ENCODE measurements at places on chromosomes 1 and 21.

DNA sequence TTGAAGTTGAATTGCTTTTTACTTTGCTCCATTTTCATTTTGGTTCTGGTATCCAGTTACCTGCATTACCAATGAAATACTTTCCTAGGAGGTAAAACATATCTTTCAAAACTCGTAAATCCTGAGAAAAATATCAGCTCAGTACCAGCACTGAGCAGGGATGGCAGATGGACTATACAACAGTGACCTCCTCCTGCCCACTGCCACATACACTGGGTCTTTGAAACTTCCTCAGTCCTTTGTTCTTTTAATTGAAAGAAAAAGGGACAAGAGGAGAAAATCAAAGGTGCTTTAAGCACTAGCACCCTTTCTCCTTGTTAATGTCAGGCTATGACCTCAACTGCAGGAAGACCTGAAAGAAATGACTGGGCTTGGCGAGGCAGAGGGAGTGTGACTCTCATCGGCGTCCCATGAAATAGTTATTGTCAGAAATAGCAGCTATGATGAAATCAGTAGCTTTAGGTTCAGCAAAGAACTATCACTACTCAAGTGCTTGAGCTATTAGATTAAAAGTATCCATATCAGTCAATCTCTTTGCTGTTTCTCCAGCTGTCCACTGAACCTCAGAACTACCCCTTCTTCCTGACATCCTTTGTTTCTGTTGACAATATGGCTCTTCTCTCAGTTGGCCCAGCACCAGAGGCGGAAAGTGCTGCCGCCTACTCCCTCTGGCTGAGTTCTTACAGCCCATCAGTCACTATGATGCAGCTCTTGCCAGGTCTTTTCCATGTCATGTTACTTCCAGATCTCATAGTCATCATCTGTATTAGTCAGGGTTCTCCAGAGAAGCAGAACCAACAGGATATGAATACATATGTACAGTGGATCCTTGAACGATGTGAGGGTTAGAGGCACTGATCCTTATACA is 207.0 kb upstream of the MAP1LC3C start:
- no peak overlapping the region for H3K4me3 ChIP-seq
- no peaks in the 10 kb centered on the region for H3K4me1 ChIP-seq
- DNase-seq, result no peak
- H3K27ac ChIP-seq, result no peak overlapping the region

DNA sequence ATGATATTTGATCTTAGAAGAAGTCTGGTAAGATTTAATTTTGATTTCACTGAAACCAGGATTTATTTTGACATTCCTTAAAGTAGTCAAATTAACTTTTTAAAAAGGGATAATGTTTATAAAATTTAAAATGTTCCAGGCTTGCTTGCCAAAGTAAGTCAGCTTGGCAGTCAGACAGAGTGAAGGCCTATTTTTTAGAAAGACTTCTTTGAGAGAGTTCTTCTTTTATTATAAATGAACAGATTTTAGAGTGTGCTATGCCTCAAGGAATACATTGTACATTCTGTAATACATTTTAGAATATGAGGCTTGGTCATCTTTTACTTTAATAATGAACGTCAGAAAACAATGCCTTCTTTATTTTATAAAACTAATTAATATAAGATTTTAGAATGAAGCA is 138.7 kb downstream of the DISP1 start:
- H3K27me3 ChIP-seq, result no peaks in the 10 kb centered on the region
- H3K27ac ChIP-seq, result no peak overlapping the region
- DNase-seq, result no peak
- no peak overlapping the region for H3K4me3 ChIP-seq
- no peaks in the 10 kb centered on the region for H3K4me1 ChIP-seq
- no peaks in the 10 kb centered on the region for H3K36me3 ChIP-seq

DNA sequence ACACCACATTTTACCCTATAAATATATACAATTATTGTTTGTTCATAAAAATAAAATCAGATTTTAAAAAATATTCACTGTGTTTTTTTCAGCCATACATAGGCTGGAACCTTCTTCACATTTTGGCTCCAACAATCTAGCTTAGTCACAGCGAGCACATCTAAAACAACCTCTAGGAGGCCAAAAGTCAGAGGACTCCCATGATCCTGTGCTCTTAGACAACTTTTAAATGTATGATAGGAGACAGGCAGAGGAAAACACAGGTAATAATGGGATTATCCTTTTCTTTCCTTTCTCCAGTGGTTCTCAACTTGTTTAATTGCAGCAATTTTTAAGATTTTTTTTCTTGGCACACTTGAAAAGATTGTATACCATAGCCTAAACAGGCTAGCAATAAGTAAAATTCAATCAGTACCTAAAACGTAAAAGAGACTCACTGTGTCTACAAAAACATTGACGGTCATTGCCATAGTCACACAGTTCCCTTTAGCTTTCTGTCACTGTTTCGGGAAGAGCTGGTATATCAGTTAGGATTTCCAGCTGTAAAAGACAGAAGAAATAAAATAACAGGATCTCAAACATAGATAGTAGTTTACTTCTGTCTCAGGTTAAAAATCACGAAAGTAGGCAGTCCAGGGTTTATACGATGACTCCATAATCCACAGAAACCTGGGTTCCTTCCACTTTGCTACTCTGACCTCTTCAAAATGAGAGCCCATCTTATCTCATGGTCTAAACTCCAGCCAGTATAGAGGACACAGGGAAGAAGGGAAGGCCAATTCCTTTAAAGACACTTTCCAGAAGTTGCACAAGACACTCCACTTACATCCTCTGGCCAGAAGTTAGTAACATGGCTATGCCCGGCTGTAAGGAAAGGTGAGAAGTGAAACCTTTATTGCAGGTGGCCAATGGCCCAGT is 39.2 kb upstream of the CR1L start:
- H3K36me3 ChIP-seq, result no peaks in the 10 kb centered on the region
- no peaks in the 10 kb centered on the region for H3K27me3 ChIP-seq
- H3K4me3 ChIP-seq, result no peak overlapping the region
- H3K4me1 ChIP-seq, result no peaks in the 10 kb centered on the region
- no peak for DNase-seq
- no peak overlapping the region for H3K27ac ChIP-seq

DNA sequence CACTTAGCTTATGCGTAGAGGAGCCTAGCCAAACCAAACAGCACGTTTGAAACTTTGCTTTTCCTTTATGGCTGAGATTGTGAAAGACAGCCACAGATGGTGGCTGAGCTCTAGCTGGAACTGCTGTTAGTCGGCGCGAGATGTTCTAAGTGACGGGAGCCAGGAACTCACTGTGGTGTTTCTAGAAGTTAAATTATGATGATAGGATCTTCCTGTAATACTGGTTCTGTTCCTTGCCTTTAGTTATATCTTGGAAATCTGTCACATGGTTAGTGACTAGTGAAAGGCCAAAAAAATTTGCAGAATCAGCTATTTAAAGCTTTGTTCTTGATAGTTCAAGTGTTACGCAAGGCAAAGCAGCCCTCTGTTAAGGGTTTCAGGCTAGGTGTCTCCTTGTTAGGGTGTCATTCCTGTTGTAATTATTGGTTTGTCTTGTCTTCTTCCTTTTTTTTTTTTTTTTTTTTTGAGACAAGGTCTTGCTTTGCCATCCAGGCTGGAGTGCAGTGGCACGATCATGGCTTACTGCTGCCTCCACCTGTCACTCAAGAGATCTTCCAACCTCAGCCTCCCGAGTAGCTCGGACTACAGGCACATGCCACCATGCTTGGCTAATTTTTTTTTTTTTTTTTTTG is 22.6 kb downstream of the AK4 start:
- H3K4me1 ChIP-seq, result peaks cover 5% of the 10 kb centered on the region
- no peak for DNase-seq
- H3K36me3 ChIP-seq, result no peaks in the 10 kb centered on the region
- no peaks in the 10 kb centered on the region for H3K27me3 ChIP-seq
- H3K4me3 ChIP-seq, result no peak overlapping the region

DNA sequence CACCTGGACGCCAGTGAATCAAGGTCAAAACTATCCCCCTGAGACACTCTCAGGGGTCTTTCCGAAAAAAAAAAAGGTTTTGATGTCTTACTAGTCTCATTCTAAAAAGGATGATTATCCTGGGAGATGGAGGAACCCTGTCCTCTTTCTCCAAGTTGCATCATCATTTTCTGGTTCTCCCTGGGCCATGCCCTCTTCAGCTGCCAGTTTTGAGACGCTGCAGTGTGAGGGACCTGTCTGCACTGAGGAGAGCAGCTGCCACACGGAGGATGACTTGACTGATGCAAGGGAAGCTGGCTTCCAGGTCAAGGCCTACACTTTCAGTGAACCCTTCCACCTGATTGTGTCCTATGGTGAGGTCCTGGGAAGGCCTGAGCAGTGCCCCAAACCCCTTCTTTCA is 3.5 kb downstream of the FCRLA start:
- H3K27ac ChIP-seq, result no peak overlapping the region
- no peaks in the 10 kb centered on the region for H3K4me1 ChIP-seq
- no peak overlapping the region for H3K4me3 ChIP-seq

GRCh38 chr1:239455743-239456142 is 69.4 kb downstream of the CHRM3 start:
- H3K4me3 ChIP-seq, result no peak overlapping the region
- H3K36me3 ChIP-seq, result no peaks in the 10 kb centered on the region
- no peak overlapping the region for H3K27ac ChIP-seq
- no peaks in the 10 kb centered on the region for H3K27me3 ChIP-seq
- DNase-seq, result no peak

DNA sequence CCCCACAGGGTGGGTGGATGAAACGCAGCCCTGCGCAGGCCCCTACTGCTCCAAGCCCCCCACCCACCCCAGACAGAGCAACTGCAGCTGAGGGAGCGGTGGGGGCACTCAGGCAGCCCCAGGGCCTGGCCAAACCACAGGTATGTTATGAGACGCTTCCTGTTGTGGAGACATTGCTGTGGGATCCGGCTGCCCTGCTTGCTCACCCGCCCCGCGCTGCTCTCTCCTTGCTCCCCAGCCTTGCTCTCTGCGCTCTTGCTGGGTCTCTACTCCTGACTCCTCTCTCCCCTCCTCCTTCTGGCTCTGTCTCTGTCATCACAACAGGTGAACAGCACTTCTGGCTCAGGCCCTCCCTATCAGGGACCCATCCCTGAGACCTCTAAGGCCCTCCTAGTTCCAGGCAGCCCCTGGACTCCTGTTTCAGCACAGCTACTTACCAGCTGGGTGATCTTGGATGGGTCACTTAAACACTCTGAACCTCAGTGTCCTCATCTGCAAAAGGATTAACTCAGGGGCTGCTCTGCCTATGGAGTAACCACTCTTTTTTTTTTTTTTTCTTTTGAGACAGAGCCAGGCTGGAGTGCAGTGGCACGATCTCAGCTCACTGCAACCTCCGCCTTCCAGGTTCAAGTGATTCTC is 15.9 kb downstream of the COL8A2 start:
- no peak for DNase-seq
- H3K4me3 ChIP-seq, result no peak overlapping the region
- H3K4me1 ChIP-seq, result no peaks in the 10 kb centered on the region
- H3K27me3 ChIP-seq, result no peaks in the 10 kb centered on the region
- no peaks in the 10 kb centered on the region for H3K36me3 ChIP-seq

DNA sequence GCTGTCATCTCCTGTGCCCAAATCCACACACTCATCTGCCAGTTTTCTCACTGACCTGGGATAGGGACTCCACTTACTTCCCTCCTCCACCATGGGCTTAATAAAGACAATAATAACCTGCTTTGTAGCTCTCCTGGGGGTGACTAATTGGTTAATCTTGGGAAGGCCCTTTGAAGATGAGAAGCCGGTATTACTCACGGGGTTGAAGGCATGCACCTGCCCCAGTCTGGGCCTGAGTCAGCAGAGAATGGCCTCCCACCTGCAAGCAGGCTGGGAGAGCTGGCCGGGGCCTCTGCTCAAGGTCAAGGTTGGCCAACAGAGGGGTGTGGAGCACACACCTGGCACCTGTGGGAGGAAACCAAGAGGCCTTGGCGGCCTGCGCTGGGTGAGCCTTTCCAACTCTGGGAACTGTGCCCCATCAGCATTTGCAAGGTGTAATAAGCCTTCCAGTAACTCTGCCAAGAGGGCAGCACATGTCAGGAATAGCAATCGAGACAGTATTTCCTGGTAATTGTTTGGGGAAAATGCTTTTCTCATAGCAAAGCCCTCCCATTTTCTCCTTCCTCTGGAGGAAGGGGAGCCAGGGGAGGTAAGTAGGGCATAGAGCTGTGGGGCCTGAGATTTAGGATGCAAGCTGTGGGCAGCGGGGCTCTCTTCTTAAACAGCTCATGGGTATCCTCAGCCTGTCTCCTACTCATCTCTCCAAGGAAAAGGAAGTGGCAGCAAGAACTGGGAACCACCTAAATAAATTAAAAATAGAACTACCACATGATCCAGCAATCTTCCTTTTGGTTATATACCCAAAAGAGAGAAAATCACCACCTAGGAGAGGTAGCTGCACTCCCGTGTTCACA is 49.0 kb downstream of the TOMM20 start:
- no peaks in the 10 kb centered on the region for H3K27me3 ChIP-seq
- peaks cover 19% of the 10 kb centered on the region for H3K4me1 ChIP-seq
- peak; percentile 64 for DNase-seq
- H3K4me3 ChIP-seq, result no peak overlapping the region
- H3K27ac ChIP-seq, result peak overlapping the region; percentile 84
- H3K36me3 ChIP-seq, result peaks cover 2% of the 10 kb centered on the region

DNA sequence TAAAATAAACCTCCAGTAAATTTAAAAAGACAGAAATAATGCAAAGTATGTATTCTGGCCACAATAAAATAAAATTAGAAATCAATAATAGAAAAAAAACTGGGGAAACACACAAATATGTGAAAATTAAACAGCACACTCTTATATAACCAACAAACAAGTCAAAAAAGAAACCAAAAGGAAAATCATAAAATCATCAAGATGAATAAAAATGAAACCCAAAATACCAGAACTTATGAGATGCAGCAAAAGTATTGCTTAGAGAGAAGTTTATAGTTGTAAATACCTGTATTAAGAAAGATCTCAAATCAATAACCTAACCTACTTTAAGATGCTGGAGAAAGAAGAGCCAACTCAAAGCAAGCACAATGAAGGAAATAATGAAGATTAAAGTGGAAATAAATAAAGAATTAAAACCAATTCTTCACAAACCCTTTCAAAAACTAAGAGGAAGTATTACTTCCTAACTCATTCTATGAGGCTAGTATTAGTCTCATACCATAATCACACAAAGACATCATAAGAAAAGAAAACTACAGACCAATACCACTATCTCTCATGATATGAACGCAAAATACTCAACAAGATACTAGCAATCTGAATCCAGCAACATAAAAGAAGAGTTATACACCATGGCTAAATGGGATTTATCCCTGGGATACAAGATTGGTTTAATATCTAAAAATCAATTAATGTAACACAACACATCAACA is 6.4 kb upstream of the KRTAP10-3 start:
- DNase-seq, result no peak
- no peak overlapping the region for H3K27ac ChIP-seq
- H3K36me3 ChIP-seq, result no peaks in the 10 kb centered on the region

DNA sequence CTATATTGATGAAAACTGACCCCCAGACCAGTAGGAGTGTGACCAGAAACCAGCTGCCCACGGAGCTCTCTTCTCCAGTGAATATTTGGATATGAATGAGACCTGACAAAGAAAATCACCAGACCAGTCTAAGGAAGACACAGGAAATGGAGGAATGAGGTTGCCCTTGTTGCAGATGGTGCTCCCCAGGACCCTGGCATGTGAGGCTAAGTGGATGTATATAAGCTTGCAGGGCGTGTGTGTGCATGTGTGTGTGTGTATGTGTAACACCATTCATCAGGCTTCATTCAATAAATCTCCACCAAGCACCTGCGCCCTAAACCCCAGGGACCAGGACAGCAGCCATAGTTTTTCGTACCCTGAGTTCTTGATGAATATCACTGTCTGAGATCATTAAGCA is 14.4 kb downstream of the PHLDA3 start:
- H3K27me3 ChIP-seq, result no peaks in the 10 kb centered on the region
- no peak overlapping the region for H3K4me3 ChIP-seq
- no peak for DNase-seq
- no peaks in the 10 kb centered on the region for H3K4me1 ChIP-seq
- H3K36me3 ChIP-seq, result no peaks in the 10 kb centered on the region

Measured in kidney (tissue), 22 donors.